ENCODE measurements at places on chromosomes 3 and 15.

GRCh38 chr3:157464321-157464720 lies 27.7 kb downstream of the PTX3 start:
- DNase-seq, result no peak

DNA sequence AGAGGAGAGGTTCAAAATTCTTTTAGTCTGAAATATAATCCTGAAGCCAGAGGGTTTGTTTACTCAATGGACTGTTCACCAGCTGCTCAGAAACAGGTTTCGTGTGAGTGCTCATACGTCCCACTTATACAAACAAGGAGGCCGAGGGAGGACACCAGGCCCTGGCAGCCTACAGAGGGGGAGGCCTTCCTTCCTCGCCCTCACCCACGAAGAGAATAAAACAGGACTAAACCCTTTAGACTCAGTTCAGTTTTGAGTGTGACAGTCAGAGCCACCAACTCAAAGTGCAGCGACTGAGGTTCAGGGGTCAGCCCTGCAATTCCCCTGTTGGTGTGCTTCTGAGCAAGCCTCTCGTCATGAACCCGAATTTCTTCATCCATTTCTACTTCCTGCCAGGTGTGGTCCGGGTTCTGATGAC lies 17.3 kb downstream of the FAM174B start:
- DNase-seq, result no peak

- DNase-seq, result no peak
Measured at GRCh38 chr15:100866386-100867330, 13.0 kb upstream of the ALDH1A3 start.

DNA sequence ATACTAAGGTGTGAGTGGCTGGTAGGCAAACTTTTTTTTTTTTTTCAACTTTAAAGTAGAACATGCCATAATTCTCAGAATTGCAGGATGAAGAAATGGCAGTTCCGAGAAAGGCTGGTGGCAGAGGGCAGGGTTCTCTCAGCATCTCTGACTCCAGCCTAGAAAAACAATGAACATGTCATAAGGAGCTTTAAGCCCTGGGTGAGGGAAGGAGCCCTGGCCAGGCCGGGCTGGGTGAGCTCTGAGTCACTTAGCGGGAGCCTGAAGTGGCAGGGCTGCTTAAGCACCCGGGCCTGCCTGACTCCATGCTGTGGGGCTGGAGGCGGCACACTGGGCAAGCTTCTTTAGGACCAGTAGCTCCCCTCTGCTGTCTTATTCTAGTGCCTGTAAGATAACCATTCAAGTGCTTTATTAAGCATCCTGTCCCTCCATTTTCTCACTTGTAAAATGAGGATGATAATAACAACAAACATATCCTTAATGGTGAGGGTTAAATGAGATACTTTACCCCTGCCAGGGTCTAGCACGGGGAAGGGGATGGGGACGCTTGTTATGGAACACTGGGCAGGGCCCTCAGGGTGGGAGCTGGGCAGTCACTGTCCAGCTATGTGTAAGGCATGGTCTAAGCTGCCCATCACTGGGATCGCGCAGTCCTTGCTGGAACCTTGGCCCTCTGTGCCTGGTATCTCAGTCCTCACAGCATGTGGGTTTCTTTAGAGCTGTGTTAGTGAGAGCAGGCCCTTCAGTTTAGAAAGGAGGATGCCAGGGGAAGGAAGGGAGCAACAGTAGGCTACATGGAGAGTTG lies 18.4 kb downstream of the SMAD6 start:
- DNase-seq, result no peak

DNA sequence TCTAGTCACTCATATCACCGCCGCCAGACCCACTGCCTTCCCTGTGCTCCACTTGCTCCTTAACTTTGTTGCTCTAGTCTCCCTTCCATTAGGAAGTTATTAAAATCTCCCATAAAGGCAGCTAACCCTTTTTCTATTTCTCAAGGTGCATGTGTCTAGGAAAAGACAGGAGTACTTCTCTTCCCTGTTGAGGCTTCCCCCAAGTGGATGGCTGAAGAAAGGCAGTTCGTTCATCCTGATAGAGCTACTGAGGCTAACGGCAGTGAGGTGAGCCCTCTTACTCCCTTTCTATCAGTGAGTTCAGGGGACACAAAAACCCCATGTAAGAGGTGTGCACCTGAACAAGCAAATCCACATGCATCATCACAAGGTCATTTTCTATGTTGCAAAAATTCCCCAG lies 397.8 kb downstream of the IGSF11 start:
- no peak for DNase-seq

GRCh38 chr3:117719316-117719926 lies 1009.8 kb downstream of the TUSC7 start:
- DNase-seq, result no peak

GRCh38 chr15:35565901-35566300 lies 19.9 kb upstream of the DPH6 start:
- DNase-seq, result no peak

GRCh38 chr3:52827441-52827840 lies 3.0 kb downstream of the ITIH4 start:
- DNase-seq, result no peak

All from CD4-positive, alpha-beta T cell treated with Interferon gamma for 1 hour (primary cell).